ENCODE measurements at places on chromosomes 4 and X.

DNA sequence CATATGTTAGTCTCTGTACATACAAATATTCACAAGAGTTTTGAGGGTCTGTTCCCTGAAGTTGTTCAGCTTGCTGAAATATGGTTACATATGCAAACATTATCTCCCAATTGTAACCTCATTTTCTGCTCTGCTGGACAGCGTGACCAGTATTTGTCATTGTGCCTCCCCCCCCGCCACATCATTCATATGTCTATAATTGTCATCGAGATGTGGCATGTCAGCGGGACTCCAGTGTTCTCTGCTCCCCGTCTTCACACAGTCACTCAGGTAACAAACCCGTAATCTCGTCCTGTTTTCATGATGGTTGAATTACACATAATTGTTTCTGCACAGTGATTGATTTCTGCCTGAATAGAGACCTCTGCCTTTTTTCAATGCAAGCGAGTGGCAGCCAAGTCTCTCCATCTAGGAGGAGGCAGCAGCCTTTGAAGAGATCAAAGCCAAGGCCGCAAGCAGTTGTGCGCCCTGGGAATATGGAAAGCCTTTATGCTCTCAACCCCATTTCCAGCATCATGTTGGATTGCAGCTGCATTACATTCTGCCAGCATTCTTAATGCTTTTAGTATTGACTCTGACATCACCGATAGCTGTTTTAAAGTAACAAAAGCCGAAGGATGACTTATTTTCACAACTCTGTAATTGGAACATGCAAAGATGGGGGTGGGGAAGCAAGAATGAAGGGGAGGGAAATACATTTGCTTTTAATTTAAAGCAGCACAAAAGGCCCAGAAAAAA is 27.4 kb downstream of the LEF1 start:
- no peak for DNase-seq

- DNase-seq, result no peak
Measured at GRCh38 chr4:40747207-40747835, 2.4 kb upstream of the NSUN7 start.

- DNase-seq, result peak; percentile 96
Measured at GRCh38 chr4:38160487-38161207, 200.4 kb downstream of the PTTG2 start.

DNA sequence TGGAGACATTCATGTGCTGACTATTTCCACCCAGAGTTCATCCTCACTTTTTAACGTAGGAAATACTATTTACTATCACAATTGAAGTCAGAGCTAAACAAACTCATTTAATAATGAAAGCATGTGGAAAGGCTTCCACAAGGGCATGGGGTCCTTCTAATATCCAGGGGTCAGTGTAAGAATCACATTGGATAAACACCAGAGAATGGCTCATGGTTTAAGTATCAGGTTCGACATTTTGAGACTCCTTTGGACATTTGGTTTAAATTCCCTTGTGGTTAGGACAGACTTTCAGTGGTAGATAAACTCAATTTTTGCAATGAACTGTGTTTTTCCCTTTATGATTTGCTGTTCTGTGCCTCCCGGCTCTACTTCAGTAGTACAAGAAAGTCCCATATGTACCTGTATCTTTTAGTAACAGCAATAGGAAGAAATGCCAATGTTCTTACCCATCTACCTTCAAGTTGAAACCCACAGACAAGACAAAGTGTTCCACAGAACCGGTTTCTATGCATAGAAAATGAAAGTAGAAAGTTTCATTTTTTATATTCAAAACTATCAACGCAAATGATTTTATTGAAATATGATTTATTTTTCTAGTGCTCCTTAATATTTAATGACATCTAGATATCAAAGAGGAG is 589.0 kb upstream of the FAM241A start:
- DNase-seq, result peak; percentile 39

GRCh38 chr4:10347815-10348214 is 109.4 kb downstream of the ZNF518B start:
- no peak for DNase-seq

DNA sequence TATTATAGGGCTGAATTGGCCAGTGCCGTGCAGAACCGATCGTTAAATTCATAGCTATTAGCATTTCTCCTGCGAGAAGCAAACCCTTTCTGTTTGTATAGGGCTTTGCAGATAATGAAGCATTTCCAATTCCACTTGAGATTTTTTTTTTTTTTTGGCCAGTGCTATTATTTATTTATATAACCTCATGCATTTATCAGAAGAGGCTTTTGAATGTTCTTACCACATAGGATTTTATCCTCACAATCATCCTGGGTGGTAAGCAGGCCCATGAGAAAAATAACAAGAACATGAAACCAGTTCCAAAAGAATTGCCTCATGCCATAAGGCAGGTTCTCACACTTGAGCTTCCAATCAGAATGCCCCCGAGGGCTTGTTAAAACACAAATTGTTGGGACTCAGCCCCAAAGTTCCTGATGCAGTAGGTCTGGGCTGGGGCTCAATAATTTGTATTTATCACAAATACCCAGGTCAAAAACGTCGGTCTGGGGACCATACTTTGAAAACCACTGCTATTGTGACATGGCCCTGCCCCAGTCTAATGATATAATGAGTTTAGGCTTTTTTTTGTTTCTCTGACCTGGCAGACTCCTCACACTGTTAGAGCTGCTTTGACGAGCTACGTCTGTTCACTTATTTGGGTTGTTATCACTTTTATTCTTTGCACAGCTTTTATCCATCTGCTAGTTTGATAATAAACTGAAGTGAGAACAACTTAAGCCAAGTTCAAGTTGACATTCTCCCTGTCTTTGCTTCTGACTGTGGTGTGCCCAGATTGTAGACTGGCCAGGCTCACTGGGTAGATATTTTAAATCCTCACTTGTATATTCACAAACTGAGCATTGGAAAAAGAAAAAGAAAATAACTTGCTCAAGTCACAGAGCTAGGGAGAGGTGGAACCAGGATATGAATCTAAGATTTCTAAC is 20.1 kb downstream of the SUPT20HL1 start:
- no peak for DNase-seq

GRCh38 chr4:93373893-93374860 is 454.4 kb upstream of the ATOH1 start:
- no peak for DNase-seq

DNA sequence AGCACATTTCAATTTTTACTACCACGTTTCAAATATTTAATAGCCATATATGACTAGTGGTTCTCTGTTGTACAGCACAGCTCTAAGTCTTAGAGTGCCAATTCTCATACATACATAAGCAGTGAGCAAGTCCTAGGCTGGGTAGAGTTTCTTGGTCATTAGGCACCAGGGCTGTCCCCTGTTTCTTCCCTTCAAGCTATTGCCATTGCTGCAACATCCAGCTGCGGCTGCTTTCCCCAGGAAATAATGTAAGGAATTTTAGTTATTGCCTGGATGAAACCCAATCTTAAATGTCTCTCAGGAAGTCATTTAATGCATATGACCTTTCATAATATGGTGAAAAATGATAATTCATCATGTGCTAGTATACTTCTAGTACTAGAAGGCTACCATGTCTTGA is 74.1 kb upstream of the PPP3CA start:
- DNase-seq, result no peak

DNA sequence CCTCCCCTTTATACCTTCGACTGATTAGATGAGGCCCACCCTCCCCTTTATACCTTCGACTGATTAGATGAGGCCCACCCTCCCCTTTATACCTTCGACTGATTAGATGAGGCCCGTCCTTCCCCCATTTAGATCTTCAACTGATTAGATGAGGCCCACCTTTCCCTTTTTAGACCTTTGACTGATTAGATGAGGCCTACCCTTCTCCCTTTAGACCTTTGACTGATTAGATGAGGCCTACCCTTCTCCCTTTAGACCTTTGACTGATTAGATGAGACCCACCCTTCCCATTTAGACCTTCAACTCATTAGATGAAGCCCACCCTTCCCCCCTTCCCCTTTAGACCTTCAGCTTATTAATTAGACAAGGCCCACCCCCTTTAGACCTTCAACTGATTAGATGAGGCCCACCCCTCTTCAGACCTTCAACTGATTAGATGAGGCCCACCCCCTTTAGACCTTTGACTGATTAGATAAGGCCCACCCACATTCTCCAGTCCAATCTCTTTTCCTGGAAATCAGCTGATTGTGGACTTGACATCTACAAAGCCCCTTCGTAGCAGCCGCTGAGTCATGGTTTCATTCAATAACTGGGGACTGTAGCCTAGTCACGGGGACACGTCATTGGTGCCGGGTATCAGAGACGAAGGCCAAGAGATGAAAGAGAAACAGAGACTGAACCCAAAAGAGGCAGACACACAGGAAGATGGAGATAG is 28.8 kb upstream of the IL3RA start:
- DNase-seq, result no peak

DNA sequence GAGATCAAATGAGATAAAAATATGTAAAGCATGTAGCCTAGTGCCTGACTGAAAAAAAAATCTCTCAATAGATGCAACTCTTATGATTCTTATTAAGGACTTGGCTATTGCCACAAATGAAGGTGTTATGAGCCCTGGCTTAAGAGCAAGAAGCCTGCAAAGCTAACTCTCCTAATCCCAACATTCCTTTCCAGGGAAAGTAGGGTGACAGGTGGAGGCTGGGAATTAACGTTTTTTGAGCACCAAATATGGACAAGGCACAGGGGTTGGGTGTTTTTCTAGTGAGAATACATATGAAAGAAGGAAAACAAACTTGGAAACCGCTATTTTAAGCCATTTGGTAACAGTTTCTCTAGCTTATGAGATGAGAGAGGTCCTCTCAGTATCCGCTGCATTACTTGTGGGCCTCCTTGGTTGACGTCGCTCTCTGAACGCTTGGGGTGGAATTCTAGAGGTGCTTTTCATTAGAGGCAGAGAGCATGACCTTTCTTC is 2.4 kb downstream of the RHOH start:
- DNase-seq, result no peak

DNA sequence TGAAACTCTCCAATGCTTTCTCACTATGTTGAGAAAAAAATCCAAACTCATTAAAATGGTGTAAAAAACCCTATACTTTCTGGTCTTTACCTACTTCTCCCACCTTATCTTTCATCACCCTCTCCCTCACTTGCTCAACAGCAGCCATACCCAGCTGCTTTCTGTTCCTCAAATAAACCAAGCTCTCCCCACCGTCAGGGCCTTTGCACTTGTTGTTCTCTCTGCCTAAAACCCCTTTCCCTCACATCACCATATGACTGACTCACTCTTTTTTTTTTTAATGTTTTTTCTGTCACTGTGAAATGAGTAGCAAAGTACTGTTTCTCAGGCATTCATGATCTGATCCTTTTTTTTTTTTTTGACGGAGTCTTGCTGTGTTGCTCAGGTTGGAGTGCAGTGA is 122.3 kb upstream of the TMEM164 start:
- DNase-seq, result no peak

GRCh38 chr4:915595-915994 is 16.5 kb downstream of the GAK start:
- DNase-seq, result no peak

DNA sequence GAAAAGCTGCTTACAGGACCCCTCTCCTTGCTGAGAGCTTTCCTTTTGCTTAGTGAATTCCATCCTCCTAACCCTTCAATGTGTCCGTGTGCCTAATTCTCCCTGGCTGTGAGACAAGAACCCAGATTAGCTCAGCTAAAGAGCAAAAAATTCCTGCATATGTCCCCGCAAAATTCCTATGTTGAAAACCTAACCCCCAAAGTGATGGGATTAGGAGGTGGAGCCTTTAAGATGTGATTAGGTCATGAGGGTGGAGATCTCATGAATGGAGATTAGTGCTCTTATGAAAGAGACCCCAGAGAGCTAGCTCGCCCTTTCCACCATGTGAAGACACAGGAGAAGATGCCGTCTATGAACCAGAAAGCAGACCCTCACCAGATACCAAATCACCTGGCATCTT is 503.0 kb upstream of the DIAPH2 start:
- no peak for DNase-seq

DNA sequence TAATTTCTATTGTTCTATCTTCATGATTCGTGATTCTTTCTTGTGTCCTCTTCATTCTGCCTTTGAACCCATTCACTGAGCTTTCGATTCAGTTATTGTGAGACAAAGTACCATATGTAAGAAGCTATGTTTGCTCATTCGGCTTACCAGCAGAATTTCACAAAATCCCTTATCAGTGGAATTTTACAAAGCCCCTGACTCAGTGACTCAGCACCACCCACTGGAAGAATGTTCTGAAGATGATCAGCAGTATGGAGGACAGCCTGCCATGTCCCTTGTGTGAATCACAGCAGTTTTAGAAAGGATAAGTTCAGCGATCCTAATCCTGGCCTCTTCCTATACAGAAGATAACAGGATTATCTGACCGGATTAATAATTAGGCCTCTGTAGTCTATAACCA is 5.8 kb upstream of the UXT start:
- no peak for DNase-seq

GRCh38 chr4:77821775-77822174 is 2.6 kb upstream of the CNOT6L start:
- no peak for DNase-seq

All from AG09309 (cell line).